ENCODE measurements at places on chromosomes 2 and 18.
A peak's percentile ranks its signal among the peaks of the same experiment; 100 is the strongest.

DNA sequence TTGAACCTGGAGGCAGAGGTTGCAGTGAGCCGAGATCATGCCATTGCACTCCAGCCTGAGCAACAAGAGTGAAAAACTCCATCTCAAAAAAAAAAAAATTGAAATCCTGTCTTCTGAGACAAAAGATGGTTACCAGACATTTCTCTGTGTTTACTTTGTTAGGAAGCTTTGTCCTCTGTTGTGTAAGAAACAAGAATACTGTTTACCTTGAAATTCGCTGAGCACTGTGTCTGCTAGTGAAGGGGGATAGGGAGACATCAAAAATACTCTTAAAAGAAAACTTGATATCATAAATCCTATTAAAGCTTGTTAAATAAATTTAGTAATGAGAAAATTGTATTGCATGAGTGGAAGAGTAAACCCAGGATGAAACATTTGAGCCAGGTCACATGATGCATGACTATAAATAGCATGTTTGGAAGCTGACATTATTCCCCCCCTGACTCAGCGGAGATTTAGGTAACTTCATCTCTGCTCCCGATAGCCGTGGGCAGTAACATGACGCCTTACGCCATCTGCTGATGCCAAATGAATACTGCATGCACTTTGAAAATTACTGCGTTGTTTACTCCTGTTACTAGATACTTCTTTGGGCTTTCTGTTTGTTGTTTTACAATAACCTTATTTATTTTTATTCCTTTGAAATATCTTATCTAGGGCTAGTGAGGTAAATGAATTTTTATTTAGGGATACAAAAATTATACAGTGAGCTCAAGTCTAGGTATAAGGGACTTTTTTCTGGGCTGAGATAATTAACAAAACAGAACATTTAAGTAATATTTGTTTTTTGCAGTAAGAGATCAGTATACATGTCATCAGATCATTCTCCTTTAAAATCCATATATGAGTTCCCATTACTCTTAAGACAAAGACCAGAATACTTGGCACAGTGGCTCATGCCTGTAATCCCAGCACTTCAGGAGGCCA is 134.9 kb downstream of the MAP3K20 start:
- no peak overlapping the region for H3K27ac ChIP-seq
- peak; percentile 89 for DNase-seq

- no peaks in the 10 kb centered on the region for H3K4me1 ChIP-seq
- DNase-seq = no peak
- no peak overlapping the region for H3K27ac ChIP-seq
- no peaks in the 10 kb centered on the region for H3K27me3 ChIP-seq
- H3K36me3 ChIP-seq = peaks cover 45% of the 10 kb centered on the region
- H3K4me3 ChIP-seq = no peak overlapping the region
These were observed 58.7 kb downstream of the SLC25A12 start for GRCh38 chr2:171835386-171835785.

DNA sequence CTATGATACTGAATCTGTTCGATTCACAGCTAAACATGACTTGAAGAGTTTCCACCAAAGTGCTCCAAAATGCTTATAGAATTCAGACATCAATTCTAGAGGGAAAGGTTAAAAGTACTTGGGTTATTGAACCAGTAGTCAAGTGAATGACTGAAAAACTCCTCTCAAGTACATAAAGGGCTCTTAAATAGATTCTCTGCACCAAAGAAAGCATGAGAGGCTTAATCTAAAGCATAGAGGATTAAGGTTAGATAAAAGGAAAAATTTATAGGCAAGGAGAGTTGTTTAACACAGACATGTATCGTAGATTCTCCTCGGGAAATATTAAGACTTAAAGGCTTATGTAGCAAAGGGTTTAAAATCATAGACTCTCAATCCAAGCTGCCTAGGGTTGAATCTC is 701.4 kb downstream of the ERBB4 start:
- H3K27me3 ChIP-seq = no peaks in the 10 kb centered on the region
- DNase-seq = no peak
- no peaks in the 10 kb centered on the region for H3K36me3 ChIP-seq
- no peak overlapping the region for H3K4me3 ChIP-seq
- no peak overlapping the region for H3K27ac ChIP-seq

- no peak for DNase-seq
- H3K27me3 ChIP-seq = no peaks in the 10 kb centered on the region
- H3K4me3 ChIP-seq = no peak overlapping the region
- no peak overlapping the region for H3K27ac ChIP-seq
- no peaks in the 10 kb centered on the region for H3K4me1 ChIP-seq
These were observed 60.6 kb upstream of the ACTR3 start for GRCh38 chr2:113829270-113829669.

- peak overlapping the region; percentile 22 for H3K27ac ChIP-seq
- H3K27me3 ChIP-seq = no peaks in the 10 kb centered on the region
- H3K4me1 ChIP-seq = peaks cover 38% of the 10 kb centered on the region
- H3K4me3 ChIP-seq = peak overlapping the region; percentile 92
These were observed 1.0 kb upstream of the STRN start for GRCh38 chr2:36967236-36967876.

- peaks cover 13% of the 10 kb centered on the region for H3K4me1 ChIP-seq
- no peak overlapping the region for H3K27ac ChIP-seq
- H3K36me3 ChIP-seq = no peaks in the 10 kb centered on the region
These were observed 120.7 kb downstream of the INHBB start for GRCh38 chr2:120466704-120467054.

DNA sequence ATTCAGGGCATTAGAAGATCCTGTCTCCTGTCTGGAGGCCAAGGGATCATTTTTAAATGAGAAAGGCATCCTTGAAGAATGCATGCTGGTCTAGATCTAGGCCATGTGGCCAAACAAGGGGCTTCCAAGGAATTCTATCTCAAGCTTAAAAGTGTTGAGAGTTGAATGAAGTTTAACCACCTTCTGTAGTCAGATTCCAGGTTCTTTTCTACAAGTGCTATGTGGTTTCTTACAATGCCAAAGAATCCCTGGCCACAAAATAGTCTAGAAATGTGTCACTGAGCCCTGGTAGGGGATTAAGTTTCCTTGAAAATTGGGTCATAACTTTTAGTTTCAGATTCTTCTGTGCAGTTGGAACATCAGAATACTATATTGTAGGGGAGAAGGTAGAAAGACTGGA is 640.7 kb upstream of the ACVR2A start:
- DNase-seq = no peak
- no peaks in the 10 kb centered on the region for H3K27me3 ChIP-seq
- peaks cover 19% of the 10 kb centered on the region for H3K4me1 ChIP-seq

DNA sequence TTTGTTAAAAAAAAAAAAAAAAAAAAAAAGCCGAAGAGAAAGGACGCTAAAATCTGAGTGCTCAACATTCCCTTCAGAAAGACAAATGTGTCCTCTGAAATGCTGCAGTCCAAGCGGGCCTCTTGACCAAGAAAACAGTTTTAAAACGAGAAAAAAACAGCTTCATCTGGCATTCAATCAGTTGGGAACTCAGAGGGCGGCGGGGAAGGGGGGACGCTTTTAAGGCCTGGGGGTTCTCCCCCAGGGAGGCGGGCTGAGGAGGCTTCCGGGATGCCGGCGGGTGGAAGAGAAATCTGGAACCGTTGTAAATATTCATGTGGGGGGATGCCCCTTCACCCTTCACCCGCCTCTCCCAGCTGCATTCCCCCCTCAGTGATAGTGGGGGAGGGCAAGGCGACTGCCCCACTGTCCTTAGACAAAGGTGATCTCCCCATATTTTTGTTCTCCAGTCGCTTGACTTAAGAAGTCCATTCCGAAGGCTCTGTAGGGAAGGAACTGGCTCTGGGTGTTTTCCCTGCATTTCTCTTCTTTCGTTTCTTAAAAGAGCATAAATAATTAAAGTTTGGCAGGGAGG is 3.3 kb upstream of the HOXD11 start:
- no peaks in the 10 kb centered on the region for H3K36me3 ChIP-seq
- H3K4me3 ChIP-seq = peak overlapping the region; percentile 46

- H3K36me3 ChIP-seq = no peaks in the 10 kb centered on the region
- no peak overlapping the region for H3K4me3 ChIP-seq
- DNase-seq = no peak
- no peak overlapping the region for H3K27ac ChIP-seq
- H3K4me1 ChIP-seq = no peaks in the 10 kb centered on the region
These were observed 63.6 kb downstream of the ACKR3 start for GRCh38 chr2:236633219-236633570.

- H3K4me1 ChIP-seq = no peaks in the 10 kb centered on the region
- no peak overlapping the region for H3K27ac ChIP-seq
- peak; percentile 11 for DNase-seq
These were observed 176.2 kb downstream of the CALCRL start for GRCh38 chr2:187271825-187272224.

DNA sequence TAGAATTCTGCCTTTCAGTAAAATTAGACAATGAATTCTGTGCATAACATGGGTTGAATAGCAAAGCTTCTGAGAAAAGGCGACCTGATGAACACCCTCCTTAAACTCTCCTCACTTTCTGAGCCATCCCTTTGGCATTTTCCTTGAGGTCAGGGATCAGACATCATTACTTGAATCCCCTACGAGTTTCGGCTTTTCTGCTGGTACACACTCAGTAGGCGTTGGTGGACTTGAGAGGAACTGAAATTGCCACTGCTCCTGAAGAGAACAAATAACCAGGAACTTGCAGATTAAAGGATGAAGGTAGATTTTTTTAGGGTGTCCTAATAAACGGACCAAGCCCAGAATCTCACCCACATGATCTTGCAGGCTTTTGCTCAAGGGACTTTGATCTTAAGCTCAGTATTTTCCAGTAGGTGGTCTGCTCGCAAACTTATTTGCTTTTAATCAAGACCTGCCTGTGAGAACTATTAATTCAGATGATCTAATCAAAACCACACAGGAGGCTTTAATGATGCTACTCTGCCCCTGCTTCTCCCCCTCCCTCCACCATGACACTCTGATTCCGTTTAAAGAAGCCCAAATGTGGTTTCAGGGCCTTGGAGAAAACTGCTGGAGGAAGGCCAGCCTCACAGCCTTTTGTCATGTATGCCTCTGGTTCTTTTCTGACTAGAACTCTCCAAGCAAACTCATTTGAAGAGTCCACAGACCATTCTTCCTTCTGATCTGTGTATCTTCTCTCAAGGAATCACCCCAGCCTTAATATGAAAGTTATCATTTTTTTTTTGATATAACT is 124.9 kb downstream of the PRKCE start:
- H3K27ac ChIP-seq = no peak overlapping the region
- DNase-seq = no peak
- H3K27me3 ChIP-seq = no peaks in the 10 kb centered on the region
- H3K36me3 ChIP-seq = no peaks in the 10 kb centered on the region

DNA sequence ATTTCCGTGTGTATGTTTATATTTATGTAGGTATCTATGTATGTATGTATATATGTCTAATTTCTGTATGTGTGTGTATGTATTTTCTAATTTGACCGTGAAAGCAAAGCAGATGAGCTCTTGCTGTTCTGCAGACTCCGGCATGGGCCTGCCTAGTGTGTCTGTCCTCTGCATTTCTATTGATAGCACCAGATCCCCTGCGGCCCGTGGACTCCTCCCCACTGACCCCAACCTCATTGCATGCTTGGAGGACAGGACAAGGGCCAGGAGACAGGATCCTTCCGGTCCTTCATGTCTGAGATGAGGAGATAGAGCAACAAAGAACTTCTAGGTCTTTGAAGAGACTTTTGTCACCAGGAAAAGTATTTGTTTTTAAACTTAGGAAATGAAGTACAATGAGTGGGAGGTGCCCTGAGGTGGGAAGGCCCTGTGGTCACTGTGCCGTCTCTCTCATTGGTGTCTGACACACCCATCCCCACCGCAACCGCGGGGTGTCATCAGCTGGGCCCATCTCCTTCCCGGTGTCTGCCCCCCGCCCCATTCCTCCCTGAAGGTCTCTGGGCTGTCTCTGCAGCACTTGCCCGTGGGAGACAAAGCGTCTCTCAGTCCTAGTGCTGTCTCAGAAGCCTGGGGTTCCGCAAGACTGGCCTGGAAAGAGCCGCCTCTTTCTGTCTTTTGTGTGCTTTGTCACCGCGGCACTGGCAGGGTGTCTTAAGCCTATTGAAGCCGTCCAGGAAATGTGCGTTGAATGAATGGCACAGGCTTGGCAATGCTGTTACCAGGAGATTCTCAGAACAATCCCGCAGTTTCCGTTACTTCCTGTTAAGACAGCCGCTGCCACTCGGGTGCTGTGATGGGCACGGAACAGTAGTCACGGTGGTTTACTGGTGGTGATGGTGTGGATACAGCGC is 216.4 kb downstream of the AGAP1 start:
- H3K36me3 ChIP-seq = no peaks in the 10 kb centered on the region
- H3K4me3 ChIP-seq = no peak overlapping the region
- no peaks in the 10 kb centered on the region for H3K4me1 ChIP-seq
- DNase-seq = no peak
- H3K27me3 ChIP-seq = no peaks in the 10 kb centered on the region

- peaks cover 74% of the 10 kb centered on the region for H3K4me1 ChIP-seq
- no peak overlapping the region for H3K4me3 ChIP-seq
- H3K36me3 ChIP-seq = no peaks in the 10 kb centered on the region
- H3K27me3 ChIP-seq = no peaks in the 10 kb centered on the region
These were observed 24.6 kb downstream of the RTN4 start for GRCh38 chr2:55025627-55026026.

GRCh38 chr18:69999656-70000055 is 52.0 kb upstream of the CD226 start:
- H3K4me1 ChIP-seq = peaks cover 20% of the 10 kb centered on the region
- H3K36me3 ChIP-seq = no peaks in the 10 kb centered on the region
- H3K27ac ChIP-seq = no peak overlapping the region
- no peak overlapping the region for H3K4me3 ChIP-seq
- DNase-seq = no peak

DNA sequence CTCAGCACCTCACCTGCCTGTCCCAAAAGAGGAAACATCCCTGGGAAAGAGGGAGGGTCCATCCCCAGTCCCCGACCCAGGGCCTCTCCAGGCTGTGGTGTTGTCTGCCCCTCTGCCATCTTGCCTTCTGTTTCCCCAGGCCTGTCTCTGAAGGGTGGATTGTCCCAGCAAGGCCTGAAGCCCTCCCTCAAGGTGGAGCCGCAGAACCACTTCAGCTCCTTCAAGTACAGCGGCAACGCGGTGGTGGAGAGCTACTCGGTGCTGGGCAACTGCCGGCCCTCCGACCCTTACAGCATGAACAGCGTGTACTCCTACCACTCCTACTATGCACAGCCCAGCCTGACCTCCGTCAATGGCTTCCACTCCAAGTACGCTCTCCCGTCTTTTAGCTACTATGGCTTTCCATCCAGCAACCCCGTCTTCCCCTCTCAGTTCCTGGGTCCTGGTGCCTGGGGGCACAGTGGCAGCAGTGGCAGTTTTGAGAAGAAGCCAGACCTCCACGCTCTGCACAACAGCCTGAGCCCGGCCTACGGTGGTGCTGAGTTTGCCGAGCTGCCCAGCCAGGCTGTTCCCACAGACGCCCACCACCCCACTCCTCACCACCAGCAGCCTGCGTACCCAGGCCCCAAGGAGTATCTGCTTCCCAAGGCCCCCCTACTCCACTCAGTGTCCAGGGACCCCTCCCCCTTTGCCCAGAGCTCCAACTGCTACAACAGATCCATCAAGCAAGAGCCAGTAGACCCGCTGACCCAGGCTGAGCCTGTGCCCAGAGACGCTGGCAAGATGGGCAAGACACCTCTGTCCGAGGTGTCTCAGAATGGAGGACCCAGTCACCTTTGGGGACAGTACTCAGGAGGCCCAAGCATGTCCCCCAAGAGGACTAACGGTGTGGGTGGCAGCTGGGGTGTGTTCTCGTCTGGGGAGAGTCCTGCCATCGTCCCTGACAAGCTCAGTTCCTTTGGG is 47.2 kb downstream of the BOLA3 start:
- no peak overlapping the region for H3K27ac ChIP-seq
- H3K36me3 ChIP-seq = no peaks in the 10 kb centered on the region
- no peak for DNase-seq
- no peaks in the 10 kb centered on the region for H3K27me3 ChIP-seq
- no peak overlapping the region for H3K4me3 ChIP-seq
- H3K4me1 ChIP-seq = no peaks in the 10 kb centered on the region

- DNase-seq = no peak
- H3K4me3 ChIP-seq = no peak overlapping the region
- no peaks in the 10 kb centered on the region for H3K36me3 ChIP-seq
- H3K27ac ChIP-seq = no peak overlapping the region
These were observed 365.6 kb upstream of the TMEFF2 start for GRCh38 chr2:192560326-192560725.

All from GM23338 (cell line).